ENCODE measurements at places on chromosomes 4 and X.

DNA sequence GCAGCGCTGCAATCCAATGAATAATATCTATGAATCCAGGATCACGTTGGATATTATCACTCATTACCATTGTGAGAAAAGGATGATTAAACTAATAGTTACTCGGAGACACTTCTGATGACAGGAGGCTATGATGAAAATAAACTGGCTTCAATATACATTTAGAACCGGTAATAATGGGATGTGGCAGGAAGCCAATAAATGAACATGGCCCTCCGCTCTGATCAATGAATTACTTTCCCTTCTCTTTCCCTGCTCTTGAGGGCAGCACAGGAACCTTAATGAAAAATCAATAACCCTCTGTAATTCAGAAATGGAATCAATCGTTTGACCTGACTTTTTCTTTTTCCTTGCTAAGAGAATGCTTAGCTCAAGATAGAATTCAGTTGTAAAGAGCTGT, 103.9 kb upstream of the PAQR3 start:
- DNase-seq = no peak

DNA sequence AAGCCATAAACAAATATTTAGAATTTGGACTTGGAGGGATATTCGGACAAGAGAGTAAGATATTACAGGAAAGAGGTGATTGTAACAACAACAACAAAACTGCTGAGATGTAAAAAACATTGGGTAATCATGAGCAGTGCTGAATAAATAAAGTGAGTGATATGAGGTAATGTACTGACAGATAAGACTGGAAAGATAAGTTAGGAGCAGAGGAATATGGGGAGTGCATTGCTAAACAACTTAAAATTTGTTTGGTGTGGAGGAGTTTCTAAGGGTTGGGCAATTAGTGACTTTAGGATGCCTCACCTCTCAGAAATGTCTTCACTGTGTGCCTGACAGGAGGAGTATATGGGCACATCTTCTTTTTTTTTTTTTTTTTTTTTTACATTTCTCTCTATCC, 637.8 kb upstream of the GRIA3 start:
- no peak for DNase-seq

GRCh38 chr4:152591396-152591795, 55.5 kb upstream of the FBXW7 start:
- no peak for DNase-seq

- no peak for DNase-seq
These were observed 128.5 kb upstream of the DIPK2B start for GRCh38 chrX:45329217-45329616.

DNA sequence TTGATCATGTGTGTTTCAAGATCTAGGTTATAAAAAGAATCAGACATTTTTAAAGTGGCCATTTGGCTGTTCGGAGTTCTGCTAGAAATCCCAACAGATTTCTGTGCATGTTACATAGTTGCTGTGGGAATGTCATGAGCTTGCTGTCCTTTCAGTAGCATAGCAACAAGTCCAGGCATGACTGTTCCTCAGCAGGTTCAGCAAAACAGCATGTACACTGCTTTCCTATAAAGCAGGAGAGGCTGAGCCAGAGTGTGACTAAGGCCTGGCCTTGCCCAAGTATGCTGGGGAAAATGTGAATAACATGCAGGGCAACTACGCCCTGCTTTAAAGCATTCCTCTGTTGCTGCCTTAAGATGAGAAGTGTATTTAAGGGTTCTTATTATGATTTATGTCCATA, 217.1 kb upstream of the SMIM31 start:
- no peak for DNase-seq

DNA sequence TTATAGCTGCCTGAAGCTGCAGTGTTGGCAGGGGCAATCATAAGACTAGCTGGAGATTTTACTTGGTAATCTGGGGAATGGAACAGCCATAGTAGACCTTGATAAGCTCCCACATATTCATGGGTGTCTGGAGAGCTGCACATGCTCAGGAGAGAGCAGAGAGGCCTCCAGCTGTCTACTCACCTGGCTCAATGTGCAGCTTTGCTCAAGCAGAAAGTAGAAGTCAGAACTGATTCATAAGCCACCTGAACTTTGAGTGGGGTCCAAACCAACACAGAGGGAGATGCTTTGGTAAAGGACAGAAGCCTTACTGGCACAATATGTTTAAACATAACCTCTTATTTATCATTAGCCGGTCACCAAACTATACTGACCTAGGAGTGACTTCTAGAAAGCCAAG, 54.4 kb downstream of the KDM6A start:
- DNase-seq = no peak

GRCh38 chrX:133497356-133497755, 82.1 kb upstream of the GPC4 start:
- no peak for DNase-seq

- DNase-seq = no peak
These were observed 244 bp downstream of the EIF2S3 start for GRCh38 chrX:24055043-24055356.

DNA sequence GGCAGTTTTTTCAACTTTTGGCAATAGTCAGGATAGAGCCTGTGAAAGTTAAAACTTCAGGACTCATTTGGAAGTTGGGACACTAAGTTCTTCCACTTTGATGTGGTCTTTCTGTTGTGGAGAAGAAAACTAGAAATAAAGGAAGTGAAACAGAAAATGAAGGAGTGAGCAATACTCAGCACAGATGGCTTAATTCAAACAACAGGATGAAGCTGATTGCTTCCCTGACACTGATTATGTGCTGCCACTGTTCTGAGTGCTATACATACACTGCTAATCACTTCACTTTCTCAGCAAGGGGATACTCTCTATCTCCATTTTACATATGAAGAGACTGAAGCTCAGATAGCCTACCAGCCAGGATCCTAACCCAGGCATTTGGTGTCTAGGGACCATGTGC, 235.1 kb upstream of the CPEB2 start:
- DNase-seq = no peak

- DNase-seq = no peak
These were observed 55.2 kb upstream of the HGFAC start for GRCh38 chr4:3386526-3386925.

DNA sequence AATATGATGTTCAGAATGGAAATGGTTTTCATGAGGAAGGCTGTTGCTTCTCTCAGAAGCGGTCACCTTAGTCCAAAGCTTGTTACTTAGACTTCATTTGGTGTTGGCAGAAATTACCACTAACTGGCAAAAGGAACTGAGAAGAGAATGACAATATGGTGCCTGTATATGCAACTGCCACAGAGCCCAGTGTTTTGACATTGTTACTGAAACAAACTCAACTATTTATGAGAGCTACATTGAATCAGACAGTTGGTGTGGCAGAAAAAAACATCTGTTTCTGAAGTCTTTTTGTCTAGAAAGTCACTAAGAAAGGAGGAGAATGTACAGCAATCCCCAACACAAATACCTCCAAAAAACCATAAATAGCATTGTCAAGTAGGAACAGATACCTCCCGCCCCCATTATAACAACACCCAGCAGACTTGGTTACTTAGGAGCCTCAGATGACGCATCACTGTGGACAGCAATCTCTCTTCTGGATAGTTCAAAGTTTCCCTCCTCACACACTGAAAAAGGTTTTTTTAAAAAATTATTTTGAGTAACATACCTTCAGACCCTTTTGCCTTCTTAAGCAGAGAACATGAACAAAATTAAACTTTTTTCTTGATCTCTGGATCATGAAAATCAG, 92.2 kb downstream of the MAML3 start:
- no peak for DNase-seq

GRCh38 chr4:26120098-26120825, 200.6 kb upstream of the RBPJ start:
- DNase-seq = no peak

Data from activated CD4-positive, alpha-beta T cell treated with anti-CD3 and anti-CD28 coated beads for 1 hour (primary cell).